Activated CD8-positive, alpha-beta memory T cell treated with anti-CD3 and anti-CD28 coated beads for 36 hours (primary cell): ENCODE measurements at places on chromosomes 7 and 10. TPM values are rescaled to one million over a fixed set of nuclear protein-coding genes. Genes with fewer than 3 reads are reported as not detected.

TAF5 gene
- 12.0 TPM for total RNA-seq

IMMP2L gene
- 14.7 TPM for total RNA-seq

CH25H gene
- total RNA-seq, result not detected

HTR5A gene
- total RNA-seq, result not detected

NCF1 gene
- 0.31 TPM for total RNA-seq

VIPR2 gene
- 0.08 TPM for total RNA-seq

IDI2 gene
- total RNA-seq, result not detected

RET gene
- not detected for total RNA-seq

UPK3B gene
- not detected for total RNA-seq

FBXL13 gene
- 0.86 TPM for total RNA-seq

SORCS1 gene
- total RNA-seq, result not detected
